HCT116 (cell line): ENCODE measurements at places on chromosomes 11 and 22. TPM values are rescaled to one million over a fixed set of nuclear protein-coding genes. Genes with fewer than 3 reads are reported as not detected.

Gene CARNS1
- 1.0 TPM for total RNA-seq

Gene PATE2
- not detected for total RNA-seq

Gene KCTD14
- total RNA-seq = 15.2 TPM

Gene DEPDC7
- total RNA-seq = 7.3 TPM

Gene ACTN3
- total RNA-seq = not detected

Gene GSTT2B
- 14.3 TPM for total RNA-seq

Gene MADD
- 37.1 TPM for total RNA-seq

Gene MAP6
- total RNA-seq = not detected

Gene FXYD6
- total RNA-seq = 2.5 TPM

Gene HOATZ
- total RNA-seq = not detected

Gene GAS2
- not detected for total RNA-seq

Gene APOL1
- total RNA-seq = 0.30 TPM

Gene OR51B2
- total RNA-seq = 17.1 TPM

Gene INPP5J
- 8.9 TPM for total RNA-seq

Gene GAB2
- total RNA-seq = 1.9 TPM

Gene MRGPRX3
- total RNA-seq = not detected

Gene SCN4B
- 0.32 TPM for total RNA-seq

Gene GLYAT
- total RNA-seq = not detected

Gene APOA4
- not detected for total RNA-seq

Gene APOBEC3H
- 1.8 TPM for total RNA-seq

Gene HNRNPUL2
- total RNA-seq = 45.8 TPM

Gene BIK
- 31.0 TPM for total RNA-seq

Gene MUC5AC
- total RNA-seq = under 0.01 TPM

Gene ZBTB16
- total RNA-seq = 0.30 TPM

Gene EP300
- total RNA-seq = 38.8 TPM

Gene SCUBE1
- 3.9 TPM for total RNA-seq

Gene TBX10
- not detected for total RNA-seq

Gene MS4A7
- total RNA-seq = 0.22 TPM

Gene C11orf87
- 0.05 TPM for total RNA-seq
